ENCODE measurements at places on chromosomes 1 and 21.

DNA sequence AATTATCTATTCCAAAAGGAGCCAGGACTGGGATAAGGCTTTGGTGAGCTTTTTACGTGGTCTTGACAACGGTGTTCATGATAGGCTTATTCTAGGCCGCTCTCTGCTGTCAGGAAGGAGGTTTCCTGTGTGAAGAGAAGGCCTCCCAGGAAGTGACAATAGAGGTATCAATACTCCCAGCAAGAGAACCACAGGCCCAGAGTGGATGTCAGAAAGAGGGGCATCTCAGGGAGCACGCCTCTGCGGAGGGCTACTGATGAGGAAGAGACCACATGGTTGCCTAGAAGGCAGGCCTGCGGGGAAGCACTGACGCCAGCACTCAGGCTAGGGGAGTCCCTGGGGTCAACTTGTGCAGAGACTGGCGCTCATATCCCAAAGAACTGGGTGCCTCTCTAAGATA lies 60.4 kb downstream of the ITPKB start:
- H3K4me3 ChIP-seq: no peak overlapping the region
- H3K27ac ChIP-seq: no peak overlapping the region
- peaks cover 7% of the 10 kb centered on the region for H3K4me1 ChIP-seq
- no peak for DNase-seq

GRCh38 chr1:52825868-52826267 lies 16.7 kb upstream of the ZYG11A start:
- H3K4me3 ChIP-seq: no peak overlapping the region
- H3K27ac ChIP-seq: no peak overlapping the region

- no peak for DNase-seq
- H3K27me3 ChIP-seq: no peaks in the 10 kb centered on the region
- peaks cover 8% of the 10 kb centered on the region for H3K4me1 ChIP-seq
- H3K36me3 ChIP-seq: no peaks in the 10 kb centered on the region
- no peak overlapping the region for H3K27ac ChIP-seq
Observed at GRCh38 chr1:10161541-10162290, 48.7 kb upstream of the KIF1B start.

GRCh38 chr1:27377760-27378495 lies 3.3 kb upstream of the FCN3 start:
- H3K27me3 ChIP-seq: no peaks in the 10 kb centered on the region
- H3K4me1 ChIP-seq: no peaks in the 10 kb centered on the region
- DNase-seq: no peak
- no peak overlapping the region for H3K4me3 ChIP-seq
- H3K27ac ChIP-seq: no peak overlapping the region
- no peaks in the 10 kb centered on the region for H3K36me3 ChIP-seq

DNA sequence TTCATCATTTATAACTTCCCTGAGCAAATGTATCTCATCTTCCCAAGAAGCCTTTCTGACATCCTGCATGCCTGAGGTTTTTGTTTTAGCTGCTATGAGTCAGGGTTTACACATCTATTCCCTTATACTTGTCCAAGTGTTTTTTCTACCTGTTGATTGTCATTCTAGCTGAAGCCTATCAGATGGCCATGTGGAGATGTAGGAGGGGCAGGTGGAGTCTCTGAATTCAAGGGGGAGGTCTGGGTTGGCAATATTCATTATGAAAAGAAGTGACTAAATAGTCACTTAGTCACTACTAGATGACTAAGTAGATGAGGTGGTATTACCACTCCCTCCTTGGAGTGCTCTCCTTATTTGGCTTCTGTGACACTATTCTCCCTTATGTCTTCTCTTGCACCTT lies 52.4 kb downstream of the XCL1 start:
- H3K27me3 ChIP-seq: no peaks in the 10 kb centered on the region
- H3K4me1 ChIP-seq: no peaks in the 10 kb centered on the region
- H3K27ac ChIP-seq: no peak overlapping the region

GRCh38 chr1:235724730-235725129 lies 75.1 kb upstream of the GNG4 start:
- peak overlapping the region; percentile 73 for H3K27ac ChIP-seq
- no peaks in the 10 kb centered on the region for H3K4me1 ChIP-seq
- peak; percentile 19 for DNase-seq
- H3K4me3 ChIP-seq: no peak overlapping the region

GRCh38 chr1:192539297-192540092 lies 36.1 kb upstream of the RGS1 start:
- peak; percentile 84 for DNase-seq
- H3K4me1 ChIP-seq: peaks cover 17% of the 10 kb centered on the region
- H3K36me3 ChIP-seq: no peaks in the 10 kb centered on the region
- peak overlapping the region; percentile 90 for H3K27ac ChIP-seq

GRCh38 chr1:234776256-234776875 lies 166.4 kb upstream of the IRF2BP2 start:
- H3K4me3 ChIP-seq: no peak overlapping the region
- no peak for DNase-seq
- no peaks in the 10 kb centered on the region for H3K27me3 ChIP-seq
- H3K36me3 ChIP-seq: no peaks in the 10 kb centered on the region
- no peak overlapping the region for H3K27ac ChIP-seq
- H3K4me1 ChIP-seq: peaks cover 13% of the 10 kb centered on the region

DNA sequence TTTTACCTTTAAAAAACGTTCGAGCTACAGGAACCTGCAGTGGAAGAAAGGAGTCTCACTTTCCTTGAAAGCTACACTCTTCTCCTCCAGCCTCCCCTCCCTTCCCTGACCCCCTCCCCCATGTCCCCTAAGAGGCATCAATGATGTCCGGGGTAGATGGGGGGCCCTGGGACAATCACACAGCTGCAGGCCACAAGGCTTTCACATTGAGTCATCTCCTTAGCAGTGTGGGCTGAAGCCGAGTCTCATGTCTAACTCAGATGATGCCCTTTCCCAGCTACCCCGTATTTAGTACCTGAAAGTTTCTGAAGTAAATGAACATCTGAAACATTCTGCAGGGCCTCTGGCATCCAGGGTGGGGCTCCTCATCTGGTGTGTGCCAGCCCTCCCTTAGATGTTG lies 6.3 kb upstream of the GPR25 start:
- H3K27me3 ChIP-seq: no peaks in the 10 kb centered on the region
- no peak for DNase-seq
- no peak overlapping the region for H3K27ac ChIP-seq
- H3K4me1 ChIP-seq: no peaks in the 10 kb centered on the region

DNA sequence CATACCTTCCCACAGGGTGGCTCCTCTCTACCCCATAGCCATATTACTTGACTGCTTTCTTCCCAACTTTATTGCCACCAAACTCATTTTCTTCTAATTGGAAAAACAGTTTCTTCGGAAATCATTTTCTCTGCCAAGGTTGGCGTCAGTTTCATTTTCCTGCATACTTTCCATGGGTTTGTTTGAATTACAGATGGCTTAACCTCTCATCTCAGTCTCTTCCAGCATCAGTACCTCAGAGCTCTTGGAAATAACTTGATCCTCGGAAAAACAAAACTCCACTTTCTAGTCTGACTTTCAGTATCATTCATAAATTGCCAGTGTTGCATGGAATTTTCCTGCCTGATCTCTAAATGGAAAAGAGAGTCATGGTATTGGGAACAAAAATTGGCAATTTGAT lies 20.3 kb upstream of the PRDM2 start:
- no peaks in the 10 kb centered on the region for H3K27me3 ChIP-seq
- H3K27ac ChIP-seq: no peak overlapping the region
- no peak for DNase-seq
- H3K4me3 ChIP-seq: no peak overlapping the region

DNA sequence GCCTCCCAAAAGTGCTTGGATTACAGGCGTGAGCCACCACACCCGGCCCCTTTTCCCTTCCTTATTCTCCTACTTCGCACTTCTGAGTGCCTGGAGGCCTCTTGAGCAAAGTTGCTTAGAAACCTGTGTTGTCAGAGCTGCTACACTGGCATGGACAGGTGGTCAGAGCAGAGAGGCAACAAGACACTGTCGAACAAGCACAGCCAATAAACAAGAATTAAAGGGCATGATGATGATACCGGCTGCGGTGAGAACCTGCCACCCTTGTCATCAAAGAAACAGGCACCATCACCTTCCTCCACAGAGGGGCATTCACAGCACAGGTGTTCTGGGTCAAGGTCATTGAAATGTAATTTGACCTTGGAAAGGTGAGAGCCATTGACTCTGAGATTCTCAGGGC lies 23.3 kb downstream of the STUM start:
- H3K36me3 ChIP-seq: no peaks in the 10 kb centered on the region
- no peak overlapping the region for H3K27ac ChIP-seq
- no peaks in the 10 kb centered on the region for H3K4me1 ChIP-seq
- no peaks in the 10 kb centered on the region for H3K27me3 ChIP-seq
- H3K4me3 ChIP-seq: no peak overlapping the region

- H3K4me3 ChIP-seq: peak overlapping the region; percentile 7
- no peaks in the 10 kb centered on the region for H3K27me3 ChIP-seq
- H3K4me1 ChIP-seq: peaks cover 39% of the 10 kb centered on the region
Observed at GRCh38 chr21:34524646-34525601, 12.9 kb upstream of the KCNE1 start.

DNA sequence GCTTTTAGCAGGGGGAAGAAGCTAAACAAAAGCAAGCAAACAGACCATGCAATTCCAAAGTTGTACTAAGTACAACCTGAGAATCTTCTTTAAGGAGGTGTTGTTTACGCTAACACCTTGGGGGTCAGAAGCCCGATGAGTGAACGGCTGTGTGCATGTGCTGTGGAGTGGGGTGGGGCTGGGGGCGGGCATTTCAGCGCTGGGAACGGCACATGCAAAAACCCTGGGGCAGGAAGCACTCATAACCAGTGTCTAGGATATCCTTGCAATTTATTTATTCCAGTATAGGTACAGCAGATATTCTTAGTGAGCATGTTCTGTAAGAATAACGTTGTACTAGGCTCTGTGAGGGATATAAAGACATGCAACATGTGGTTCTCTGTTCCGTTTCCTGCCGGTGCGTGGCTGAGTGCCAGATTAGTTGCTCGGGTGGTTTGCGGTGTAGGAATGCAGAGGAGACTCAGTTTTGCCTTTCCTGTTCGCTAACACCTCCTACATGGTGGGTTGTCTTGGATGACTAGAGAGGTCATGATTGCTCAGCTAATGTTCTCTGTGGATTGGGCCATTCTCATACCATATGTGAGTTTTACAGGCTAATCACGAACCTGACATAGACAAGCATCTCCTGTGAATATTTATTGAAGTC lies 3.7 kb downstream of the FASLG start:
- no peak for DNase-seq
- H3K27me3 ChIP-seq: no peaks in the 10 kb centered on the region
- no peaks in the 10 kb centered on the region for H3K36me3 ChIP-seq
- H3K4me3 ChIP-seq: no peak overlapping the region
- H3K27ac ChIP-seq: no peak overlapping the region
- H3K4me1 ChIP-seq: no peaks in the 10 kb centered on the region

DNA sequence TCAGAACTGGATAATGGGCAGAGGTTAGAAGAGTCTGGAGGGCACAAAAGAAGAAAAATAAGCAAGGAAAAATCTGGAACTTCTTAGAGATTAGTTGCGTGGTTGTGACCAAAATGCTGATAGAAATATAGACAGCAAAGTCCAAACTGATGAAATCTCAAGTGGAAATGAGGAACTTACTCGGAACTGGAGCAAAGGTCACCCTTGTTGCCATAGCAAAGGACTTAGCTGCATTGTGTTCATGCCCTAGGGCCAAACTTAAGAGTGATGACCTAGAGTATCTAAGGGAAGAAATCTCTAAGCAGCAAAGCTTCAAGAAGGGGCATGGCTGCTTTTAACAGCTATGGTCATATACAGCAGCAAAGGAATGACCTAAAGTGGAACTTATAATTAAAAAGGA lies 180.0 kb downstream of the TTLL7 start:
- H3K4me1 ChIP-seq: no peaks in the 10 kb centered on the region
- peak overlapping the region; percentile 72 for H3K27ac ChIP-seq
- H3K36me3 ChIP-seq: no peaks in the 10 kb centered on the region
- peak; percentile 72 for DNase-seq
- H3K4me3 ChIP-seq: no peak overlapping the region

DNA sequence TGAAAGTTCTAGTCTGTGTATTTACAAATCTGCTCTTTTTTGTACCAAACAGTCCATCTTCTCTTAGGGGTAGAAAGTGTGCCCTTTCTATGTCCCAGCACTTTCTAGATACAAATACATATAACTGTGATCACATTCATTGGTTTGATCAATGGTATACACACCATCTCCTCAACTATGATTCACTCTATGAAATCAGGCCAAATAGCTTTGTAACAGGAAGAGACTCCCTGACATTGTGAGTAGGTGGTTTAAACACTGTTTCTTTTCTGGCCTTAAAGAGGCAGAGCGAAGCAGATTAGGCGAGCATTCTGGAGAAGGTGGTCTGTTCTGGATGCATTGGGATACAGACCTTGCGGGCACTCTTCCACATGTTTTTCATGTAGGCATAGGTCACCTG lies 39.3 kb upstream of the EXOSC10 start:
- no peaks in the 10 kb centered on the region for H3K36me3 ChIP-seq
- no peak overlapping the region for H3K4me3 ChIP-seq
- no peak for DNase-seq
- H3K4me1 ChIP-seq: peaks cover 6% of the 10 kb centered on the region
- H3K27me3 ChIP-seq: no peaks in the 10 kb centered on the region

DNA sequence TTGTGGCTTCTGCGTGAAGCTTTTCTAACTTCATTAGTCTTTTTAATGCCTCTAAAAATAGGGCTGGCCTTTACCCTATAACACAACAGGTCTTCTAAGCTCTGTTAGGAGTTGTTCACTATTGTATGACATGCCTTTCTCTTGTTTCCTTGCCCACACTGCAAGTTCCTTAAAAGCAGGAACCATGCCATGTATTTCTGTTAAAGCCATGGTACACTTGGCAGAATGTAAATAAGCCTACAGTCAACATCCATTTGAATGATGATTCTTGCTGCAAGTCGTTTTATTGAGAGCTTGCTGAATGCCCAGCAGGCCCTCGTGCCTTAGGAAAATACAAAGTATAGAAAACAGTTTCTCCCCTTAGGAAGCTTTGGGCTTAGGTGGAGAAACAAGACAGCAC lies 214.6 kb downstream of the DUSP10 start:
- no peaks in the 10 kb centered on the region for H3K27me3 ChIP-seq
- no peak for DNase-seq
- no peaks in the 10 kb centered on the region for H3K4me1 ChIP-seq

- no peaks in the 10 kb centered on the region for H3K27me3 ChIP-seq
- no peaks in the 10 kb centered on the region for H3K36me3 ChIP-seq
- H3K27ac ChIP-seq: no peak overlapping the region
- H3K4me3 ChIP-seq: no peak overlapping the region
- H3K4me1 ChIP-seq: no peaks in the 10 kb centered on the region
Observed at GRCh38 chr21:26587736-26588201, 14.7 kb upstream of the CYYR1 start.
